ENCODE measurements at places on chromosomes 11 and 22. TPM values are rescaled to one million over a fixed set of nuclear protein-coding genes. Genes with fewer than 3 reads are reported as not detected.
A peak's percentile ranks its signal among the peaks of the same experiment; 100 is the strongest.

GRCh38 chr22:27317096-27317495 lies 484.5 kb downstream of the MN1 start:
- H3K4me1 ChIP-seq: peaks cover 11% of the 10 kb centered on the region
- H3K4me3 ChIP-seq: no peak overlapping the region
- H3K36me3 ChIP-seq: no peaks in the 10 kb centered on the region

DNA sequence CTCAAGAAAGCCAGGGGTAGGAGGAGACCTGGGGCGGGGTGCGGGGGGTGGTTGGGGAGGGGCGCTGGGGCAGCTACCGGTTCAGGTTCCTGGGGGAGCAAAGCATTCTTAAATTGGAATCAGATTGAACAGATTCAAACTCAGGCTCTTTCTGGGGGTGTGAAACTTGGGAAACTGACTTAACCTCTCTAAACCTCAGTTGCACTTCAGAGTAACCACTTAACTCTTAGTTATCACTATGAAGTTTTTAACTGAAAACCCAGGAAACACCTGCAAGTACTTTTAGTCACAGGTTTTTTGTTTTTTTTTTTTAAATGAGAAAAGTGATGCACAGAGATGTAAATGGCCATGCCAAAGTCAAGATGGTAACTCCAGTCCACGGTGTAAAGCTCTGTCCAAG lies 72.0 kb downstream of the RCN1 start:
- DNase-seq: no peak
- no peak overlapping the region for H3K27ac ChIP-seq
- no peaks in the 10 kb centered on the region for H3K4me1 ChIP-seq
- no peak overlapping the region for H3K4me3 ChIP-seq
- H3K27me3 ChIP-seq: peaks cover 39% of the 10 kb centered on the region

DNA sequence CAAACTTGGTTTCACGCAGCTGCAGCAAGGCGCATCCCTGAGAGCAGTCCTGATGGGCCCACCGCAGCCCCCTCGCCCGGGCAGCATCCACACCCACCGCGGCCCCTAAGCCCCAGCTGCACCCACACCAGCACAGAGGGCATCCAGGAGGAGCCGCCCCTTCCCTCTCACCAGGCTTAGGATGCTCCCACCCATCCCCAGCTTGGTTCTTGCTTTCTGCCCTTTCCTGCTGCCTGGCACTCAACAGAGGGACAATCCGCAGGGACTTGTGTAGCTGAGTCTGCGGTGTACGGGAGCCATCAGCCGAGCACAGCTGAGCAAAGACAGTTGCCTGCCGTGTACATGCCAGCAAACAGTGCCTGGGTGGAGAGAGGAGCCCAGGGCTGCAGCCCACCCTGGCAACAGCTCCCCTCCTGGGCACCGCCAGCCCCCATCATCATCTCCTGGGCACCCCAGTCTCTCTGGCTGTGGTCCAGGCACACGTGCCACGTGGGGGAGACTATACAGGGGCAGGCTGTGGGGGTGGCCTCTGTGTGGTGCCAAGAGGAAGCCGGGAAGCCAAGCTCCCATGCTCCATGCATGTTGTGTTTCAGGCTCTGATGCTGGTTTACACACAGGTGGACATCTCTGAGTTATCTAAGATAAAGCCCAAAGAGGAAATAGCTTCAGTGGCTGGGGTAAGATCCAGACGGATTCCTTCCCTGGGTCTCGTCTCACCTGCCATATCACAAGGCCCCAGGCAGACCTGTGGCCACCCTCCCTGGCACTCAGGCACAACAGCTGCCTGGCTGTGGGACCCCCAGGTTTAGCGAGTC lies 36.0 kb upstream of the GNB1L start:
- H3K4me1 ChIP-seq: peaks cover 39% of the 10 kb centered on the region
- H3K4me3 ChIP-seq: no peak overlapping the region
- peaks cover 2% of the 10 kb centered on the region for H3K36me3 ChIP-seq
- H3K27me3 ChIP-seq: no peaks in the 10 kb centered on the region
- peak; percentile 60 for DNase-seq

CRYBB2 gene
- polyA plus RNA-seq: 0.69 TPM

DNA sequence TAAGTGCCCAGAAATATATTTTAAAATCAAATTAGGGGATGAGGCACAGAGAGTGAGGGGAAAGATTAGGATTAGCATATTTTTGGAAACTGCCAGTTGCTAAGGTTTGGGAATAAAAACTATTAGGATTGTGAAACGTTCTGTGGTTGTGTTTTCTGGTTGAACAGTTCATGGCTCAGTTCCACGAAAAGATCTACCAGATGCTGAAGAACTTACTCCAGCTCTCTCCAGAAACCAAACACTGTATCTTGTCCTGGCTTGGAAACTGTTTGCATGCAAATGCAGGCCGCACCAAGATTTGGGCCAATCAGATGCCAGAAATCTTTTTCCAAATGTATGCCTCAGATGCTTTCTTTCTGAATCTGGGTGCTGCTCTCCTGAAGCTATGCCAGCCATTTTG lies 15.3 kb downstream of the UBE4A start:
- no peaks in the 10 kb centered on the region for H3K4me1 ChIP-seq
- H3K36me3 ChIP-seq: peaks cover 65% of the 10 kb centered on the region
- H3K27ac ChIP-seq: no peak overlapping the region
- no peaks in the 10 kb centered on the region for H3K27me3 ChIP-seq
- H3K4me3 ChIP-seq: no peak overlapping the region

DNA sequence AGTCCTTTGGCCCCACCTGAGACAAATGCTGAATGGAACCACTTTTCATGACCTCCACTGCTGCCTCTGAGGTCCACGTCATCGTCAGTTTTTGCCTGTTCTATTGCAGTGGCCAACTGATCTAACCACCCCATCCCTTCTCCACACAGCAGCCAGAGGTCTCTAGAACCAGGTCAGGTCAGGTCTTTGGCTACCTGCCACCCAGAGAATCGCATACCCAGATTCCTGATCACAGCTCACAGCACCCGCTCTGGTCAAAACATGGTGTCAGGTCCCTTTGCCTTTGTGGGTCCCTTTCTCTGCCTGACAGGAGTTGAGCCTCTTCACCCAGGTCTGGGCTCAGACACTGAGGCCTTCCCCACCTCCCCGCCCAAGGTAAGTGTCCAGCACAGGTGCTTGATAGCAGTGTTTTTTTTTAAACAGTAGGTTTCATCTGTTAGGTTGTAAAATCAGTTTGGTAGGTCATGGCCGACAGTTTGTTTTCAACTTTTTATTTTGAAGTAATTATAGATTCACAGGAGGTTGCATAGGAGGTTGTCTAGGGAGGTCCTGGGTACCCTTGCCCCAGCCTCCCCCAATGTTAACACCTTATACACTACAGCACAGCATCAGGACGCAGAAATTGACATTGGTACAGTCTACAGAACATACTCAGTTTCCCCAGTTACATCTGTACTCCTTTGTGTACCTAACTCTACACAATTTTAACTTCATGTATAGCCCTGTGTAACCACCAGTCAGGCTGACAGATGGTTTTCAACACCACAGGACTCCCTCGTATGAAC lies 6.9 kb downstream of the C22orf39 start:
- peaks cover 26% of the 10 kb centered on the region for H3K36me3 ChIP-seq
- H3K4me3 ChIP-seq: no peak overlapping the region
- no peak overlapping the region for H3K27ac ChIP-seq

GRCh38 chr22:28408709-28409108 lies 270.9 kb downstream of the TTC28 start:
- peaks cover 5% of the 10 kb centered on the region for H3K4me1 ChIP-seq
- H3K27me3 ChIP-seq: no peaks in the 10 kb centered on the region
- H3K36me3 ChIP-seq: no peaks in the 10 kb centered on the region
- H3K27ac ChIP-seq: peak overlapping the region; percentile 84

DNA sequence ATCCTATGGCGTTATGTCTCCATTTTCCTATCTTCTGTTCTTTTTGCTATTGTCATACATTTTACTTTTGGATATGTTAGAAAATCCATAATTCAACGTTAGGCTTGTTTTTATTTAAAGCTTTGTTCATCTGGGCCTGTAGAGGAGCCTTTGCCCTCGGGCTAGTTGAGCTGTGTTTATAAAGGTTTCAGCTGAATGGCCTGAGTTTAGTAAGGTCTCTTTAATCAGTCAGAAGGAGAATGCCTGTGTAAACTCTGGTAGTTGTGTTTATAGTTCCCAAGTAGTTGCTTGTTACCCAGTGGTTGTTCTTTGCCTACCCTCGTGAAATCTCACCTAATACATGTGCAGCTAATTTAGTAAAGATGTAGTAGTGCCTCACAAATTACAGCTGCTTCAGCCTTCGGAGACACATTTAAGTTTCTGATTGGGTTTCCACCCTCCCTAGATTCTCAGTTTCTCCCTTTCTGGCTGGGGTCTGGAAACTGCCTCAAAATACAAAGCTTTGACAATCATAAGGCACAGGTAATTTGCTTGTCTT lies 33.1 kb downstream of the MTMR3 start:
- H3K27ac ChIP-seq: peak overlapping the region; percentile 84
- no peaks in the 10 kb centered on the region for H3K36me3 ChIP-seq
- DNase-seq: no peak
- H3K4me1 ChIP-seq: no peaks in the 10 kb centered on the region

OR5B21 gene
- polyA plus RNA-seq: not detected

SH3BP1 gene
- 8.9 TPM for polyA plus RNA-seq

NNMT gene
- 106 TPM for polyA plus RNA-seq

DNA sequence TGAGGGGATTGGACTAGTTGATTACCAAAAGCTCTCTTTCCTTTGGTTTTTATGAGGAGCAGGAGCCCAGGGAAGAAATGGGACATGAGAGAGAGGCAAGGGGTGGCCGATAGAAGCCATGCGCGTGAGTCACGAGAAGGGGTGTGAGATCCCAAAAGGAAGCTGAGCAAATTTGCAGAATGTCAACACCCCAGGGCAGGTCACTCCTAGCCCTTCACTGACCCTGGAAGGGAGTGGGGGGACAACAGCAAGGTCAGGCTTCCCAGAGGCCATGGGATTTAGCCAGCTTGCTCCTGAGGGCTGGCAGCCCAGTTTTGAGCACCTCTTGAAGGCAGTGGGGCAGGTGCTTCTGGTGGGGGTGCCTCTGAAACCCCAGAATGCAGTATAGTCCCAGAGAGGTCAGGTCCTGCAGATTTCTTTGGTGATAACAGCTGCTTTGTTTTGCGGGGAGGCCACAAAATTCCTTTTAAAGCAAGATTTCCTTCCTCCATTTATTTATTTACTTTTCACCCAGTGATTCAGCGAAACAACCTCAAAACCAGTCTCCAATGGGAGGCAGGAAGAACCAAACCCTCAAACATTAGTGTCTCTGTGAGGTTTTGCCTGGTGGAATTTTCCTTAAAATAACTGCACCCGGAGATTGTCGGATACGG lies 40.1 kb upstream of the TIMP3 start:
- H3K4me3 ChIP-seq: no peak overlapping the region
- H3K4me1 ChIP-seq: no peaks in the 10 kb centered on the region
- no peaks in the 10 kb centered on the region for H3K36me3 ChIP-seq
- no peak overlapping the region for H3K27ac ChIP-seq
- no peak for DNase-seq

DNA sequence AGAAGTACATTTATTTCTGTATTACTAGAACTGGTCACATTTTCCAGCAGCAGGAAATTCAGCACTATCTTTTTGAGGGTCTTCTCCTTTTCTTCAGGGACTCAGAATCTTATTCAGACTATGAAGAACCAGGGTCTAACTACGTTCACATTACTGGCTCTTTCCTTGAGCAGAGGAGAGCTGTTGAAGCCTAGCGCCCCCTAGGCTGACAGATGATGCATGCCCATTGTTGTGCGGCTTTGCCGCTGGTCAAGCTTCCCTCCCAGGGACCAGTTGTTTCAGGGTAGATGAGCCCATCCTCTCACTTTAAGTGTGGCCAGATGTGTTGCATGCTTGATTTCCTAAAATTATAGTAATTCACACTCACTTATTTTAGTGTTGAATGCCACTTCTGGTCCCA lies 168.2 kb upstream of the PDGFD start:
- H3K27me3 ChIP-seq: no peaks in the 10 kb centered on the region
- H3K27ac ChIP-seq: no peak overlapping the region

MUS81 gene
- 39.7 TPM for polyA plus RNA-seq

DNA sequence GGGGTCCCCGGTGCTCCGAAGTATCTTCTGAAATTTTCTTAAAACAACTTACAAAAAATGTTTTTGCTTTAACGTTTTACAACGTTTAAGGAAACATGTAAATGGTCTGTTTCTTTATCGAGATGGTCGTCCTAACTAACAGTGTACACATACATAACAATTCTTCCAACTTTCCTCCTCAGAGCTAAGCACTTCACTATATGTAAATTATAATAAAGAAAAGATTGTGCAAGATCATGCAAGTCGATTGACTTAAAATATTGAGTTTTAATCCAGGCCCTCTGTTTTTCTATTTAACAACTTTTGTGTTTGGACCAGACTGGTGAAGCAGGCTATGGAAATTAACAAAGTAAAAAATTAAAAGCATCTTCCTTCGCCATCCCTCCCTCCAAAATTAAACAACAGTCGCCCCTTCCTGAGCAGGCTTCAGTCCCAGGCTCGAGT lies 4.9 kb downstream of the ALX4 start:
- peaks cover 8% of the 10 kb centered on the region for H3K4me1 ChIP-seq
- peak overlapping the region; percentile 45 for H3K4me3 ChIP-seq

SPTBN2 gene
- 16.2 TPM for polyA plus RNA-seq

DNA sequence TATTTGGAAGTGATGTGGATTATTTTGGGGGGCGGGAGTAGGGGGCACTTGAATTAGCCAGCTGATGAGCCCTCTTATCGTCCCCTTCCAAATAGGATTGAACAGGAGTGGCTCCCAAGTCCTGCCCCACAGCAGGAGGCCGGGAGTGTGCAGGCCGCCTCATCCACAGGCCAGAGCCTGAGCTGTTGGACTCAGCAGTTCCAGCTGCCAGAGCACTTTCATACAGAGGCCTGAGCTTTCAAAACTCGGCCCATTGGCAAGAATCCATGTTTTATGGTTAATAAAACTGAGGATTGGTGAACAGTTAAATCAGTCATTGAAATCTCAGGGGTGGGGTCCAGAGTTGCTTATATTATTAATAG lies 9.6 kb downstream of the FAM118A start:
- H3K27ac ChIP-seq: peak overlapping the region; percentile 70
- peaks cover 17% of the 10 kb centered on the region for H3K36me3 ChIP-seq
- peak; percentile 60 for DNase-seq
- H3K4me3 ChIP-seq: no peak overlapping the region
- no peaks in the 10 kb centered on the region for H3K27me3 ChIP-seq
- peaks cover 50% of the 10 kb centered on the region for H3K4me1 ChIP-seq

DNA sequence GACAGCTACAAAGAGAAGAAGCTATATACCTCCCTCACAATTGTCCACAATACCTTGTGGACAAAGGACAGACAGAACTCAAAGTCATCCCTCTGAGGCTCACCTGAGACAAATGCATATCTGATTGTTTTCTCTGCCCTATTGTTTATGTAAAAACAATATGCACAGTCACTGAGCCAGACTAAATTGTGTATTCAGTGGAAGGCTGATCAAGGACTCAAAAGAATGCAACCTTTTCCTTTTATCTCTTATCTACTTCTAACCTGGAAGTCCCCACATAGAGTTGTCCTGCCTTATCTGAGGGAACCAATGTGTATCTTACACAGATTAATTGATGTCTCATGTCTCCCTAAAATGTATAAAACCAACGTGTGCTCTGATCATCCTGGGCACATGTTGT lies 13.9 kb upstream of the MED17 start:
- H3K27ac ChIP-seq: no peak overlapping the region
- H3K27me3 ChIP-seq: no peaks in the 10 kb centered on the region
- H3K36me3 ChIP-seq: no peaks in the 10 kb centered on the region
- H3K4me3 ChIP-seq: no peak overlapping the region

GRCh38 chr11:112364962-112365481 lies 104.4 kb upstream of the PLET1 start:
- no peaks in the 10 kb centered on the region for H3K4me1 ChIP-seq
- peak; percentile 49 for DNase-seq
- H3K27me3 ChIP-seq: no peaks in the 10 kb centered on the region
- H3K36me3 ChIP-seq: no peaks in the 10 kb centered on the region

GRCh38 chr22:36856121-36856791 lies 4.5 kb upstream of the NCF4 start:
- peak overlapping the region; percentile 41 for H3K27ac ChIP-seq
- H3K4me3 ChIP-seq: no peak overlapping the region
- DNase-seq: peak; percentile 89
- no peaks in the 10 kb centered on the region for H3K36me3 ChIP-seq

All from SK-N-SH (cell line).